Stimulated activated CD8-positive, alpha-beta memory T cell treated with anti-CD3 and anti-CD28 coated beads, Interleukin-15, amount 100 ng/mL, for 4 hours (primary cell): ENCODE measurements at places on chromosomes 1 and 21.

- no peak for DNase-seq
These were observed 160.5 kb downstream of the RASAL2 start for GRCh38 chr1:178254433-178254832.

DNA sequence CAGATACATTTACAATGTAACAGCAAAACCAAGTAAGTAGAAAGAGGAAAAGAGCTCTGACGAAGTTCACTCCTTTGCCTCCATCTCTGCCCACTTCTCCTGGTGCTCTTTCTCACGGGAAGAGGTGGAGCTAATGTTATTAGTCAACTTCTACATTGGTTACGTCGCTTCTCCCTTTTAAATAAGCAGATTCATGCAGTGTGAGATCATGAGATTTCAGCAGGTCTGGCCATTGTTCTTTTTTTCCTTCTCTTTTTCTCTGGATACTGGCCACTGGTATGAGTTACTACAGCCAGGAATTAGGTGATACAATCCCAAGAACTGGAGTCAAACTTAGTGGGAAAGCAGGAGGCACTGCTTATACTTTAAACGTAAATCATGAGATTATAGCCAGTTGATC lies 207.1 kb downstream of the AKT3 start:
- DNase-seq = no peak

DNA sequence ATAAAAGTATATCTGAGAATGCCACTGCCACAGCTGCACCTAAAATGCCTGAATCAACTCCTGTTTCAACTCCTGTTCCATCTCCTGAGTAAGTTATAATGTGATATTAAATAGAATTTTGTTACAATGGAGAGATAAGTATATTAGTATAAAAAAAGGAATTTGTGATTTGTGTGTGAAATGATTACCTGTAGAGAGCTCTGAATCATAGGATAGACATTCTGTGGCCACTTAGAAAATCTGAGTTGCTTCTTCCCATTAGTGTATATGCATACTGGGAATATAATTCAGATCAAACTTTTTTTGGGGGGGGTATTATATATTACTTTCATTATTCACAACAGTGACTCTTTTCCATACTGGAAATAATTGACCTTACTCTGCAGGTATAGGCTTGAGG lies 52.9 kb downstream of the SUCO start:
- no peak for DNase-seq

- DNase-seq = no peak
These were observed 511 bp upstream of the RABGAP1L start for GRCh38 chr1:174158767-174159251.

DNA sequence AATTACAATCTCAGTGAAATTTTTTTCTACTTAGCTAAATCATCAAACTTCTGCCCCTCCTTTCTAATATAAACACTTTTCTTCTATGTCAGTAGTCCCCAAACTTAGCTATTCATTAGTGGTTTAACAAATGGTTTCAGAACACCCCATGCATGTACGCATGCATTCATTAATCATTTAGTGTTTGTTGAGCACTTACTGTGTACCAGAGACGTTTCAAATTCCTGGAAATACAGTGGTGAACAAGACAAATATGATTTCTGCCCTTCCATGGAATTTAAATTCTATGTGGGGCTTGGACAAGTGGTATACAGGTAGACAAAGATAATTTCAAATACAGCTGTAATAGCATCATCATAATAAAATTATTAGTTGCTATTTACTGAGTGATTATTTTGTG lies 1.5 kb downstream of the ZBTB40 start:
- no peak for DNase-seq

DNA sequence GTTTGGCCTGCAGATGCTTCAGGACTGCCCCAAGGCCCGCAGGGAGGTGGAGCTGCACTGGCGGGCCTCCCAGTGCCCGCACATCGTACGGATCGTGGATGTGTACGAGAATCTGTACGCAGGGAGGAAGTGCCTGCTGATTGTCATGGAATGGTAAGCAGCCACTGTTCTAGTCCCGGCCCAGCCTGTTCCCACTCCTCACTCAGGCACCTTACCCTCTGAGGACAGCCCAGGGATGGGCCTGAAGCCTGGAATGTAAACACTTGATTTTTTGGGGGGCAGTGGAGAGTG lies 41.9 kb upstream of the IL19 start:
- DNase-seq = no peak

GRCh38 chr21:43734131-43734927 lies 15.4 kb downstream of the PDXK start:
- no peak for DNase-seq
